KBM-7 (cell line): ENCODE measurements at places on chromosomes 5 and 9.
A peak's percentile ranks its signal among the peaks of the same experiment; 100 is the strongest.

DNA sequence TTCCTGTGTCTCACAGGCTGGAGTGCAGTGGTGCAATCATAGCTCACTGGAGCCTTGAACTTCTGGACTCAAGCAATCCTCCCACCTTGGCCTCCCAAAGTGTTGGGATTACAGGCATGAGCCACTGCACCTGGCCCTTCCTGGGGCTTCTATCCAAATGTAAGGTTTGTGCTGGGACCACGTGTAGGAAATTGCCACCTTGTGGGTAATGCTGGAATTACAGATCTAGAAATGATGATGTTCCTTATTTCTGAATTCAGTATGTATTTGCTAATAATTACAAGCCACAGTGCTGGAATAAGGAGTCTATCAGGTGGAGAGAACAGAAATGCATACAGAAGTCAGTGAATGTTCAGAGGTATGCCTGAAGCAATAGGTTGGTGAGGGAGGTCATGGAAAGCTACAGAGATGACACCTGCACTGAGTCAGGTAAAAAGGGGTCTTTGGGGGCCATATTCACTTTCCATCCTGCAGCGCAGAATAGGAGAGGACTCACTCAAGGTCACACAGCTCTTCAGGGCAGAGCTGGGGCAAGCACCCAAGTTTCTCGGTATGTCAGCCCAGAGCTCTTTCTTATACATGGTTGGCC, 8.8 kb upstream of the IGFBPL1 start:
- DNase-seq: peak; percentile 49

- no peak for DNase-seq
These were observed 415.9 kb downstream of the ARHGEF28 start for GRCh38 chr5:74041913-74042312.

DNA sequence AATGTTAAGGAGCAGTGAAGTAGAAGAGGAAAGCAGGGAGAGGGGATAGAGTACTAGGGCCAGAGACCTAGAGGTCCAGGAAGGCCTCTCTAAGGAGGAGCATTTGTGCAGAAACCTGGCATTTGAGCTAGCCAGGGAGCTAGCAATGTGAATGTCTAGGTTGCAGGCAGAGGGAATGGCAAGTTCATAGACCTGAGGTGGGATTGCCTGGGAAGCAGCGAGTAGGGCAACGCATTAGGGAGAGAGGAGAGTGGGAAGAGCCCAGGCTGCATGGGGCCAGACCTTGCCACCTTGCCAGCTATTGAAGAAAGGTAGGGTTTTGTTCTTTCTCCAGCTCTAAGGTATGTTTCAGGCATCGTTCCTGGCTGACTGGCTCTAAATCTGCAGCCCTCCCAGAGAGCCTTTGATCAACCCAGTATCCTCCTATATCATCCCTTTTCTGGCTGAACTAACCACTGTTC, 54.0 kb downstream of the SLC22A5 start:
- DNase-seq: no peak

DNA sequence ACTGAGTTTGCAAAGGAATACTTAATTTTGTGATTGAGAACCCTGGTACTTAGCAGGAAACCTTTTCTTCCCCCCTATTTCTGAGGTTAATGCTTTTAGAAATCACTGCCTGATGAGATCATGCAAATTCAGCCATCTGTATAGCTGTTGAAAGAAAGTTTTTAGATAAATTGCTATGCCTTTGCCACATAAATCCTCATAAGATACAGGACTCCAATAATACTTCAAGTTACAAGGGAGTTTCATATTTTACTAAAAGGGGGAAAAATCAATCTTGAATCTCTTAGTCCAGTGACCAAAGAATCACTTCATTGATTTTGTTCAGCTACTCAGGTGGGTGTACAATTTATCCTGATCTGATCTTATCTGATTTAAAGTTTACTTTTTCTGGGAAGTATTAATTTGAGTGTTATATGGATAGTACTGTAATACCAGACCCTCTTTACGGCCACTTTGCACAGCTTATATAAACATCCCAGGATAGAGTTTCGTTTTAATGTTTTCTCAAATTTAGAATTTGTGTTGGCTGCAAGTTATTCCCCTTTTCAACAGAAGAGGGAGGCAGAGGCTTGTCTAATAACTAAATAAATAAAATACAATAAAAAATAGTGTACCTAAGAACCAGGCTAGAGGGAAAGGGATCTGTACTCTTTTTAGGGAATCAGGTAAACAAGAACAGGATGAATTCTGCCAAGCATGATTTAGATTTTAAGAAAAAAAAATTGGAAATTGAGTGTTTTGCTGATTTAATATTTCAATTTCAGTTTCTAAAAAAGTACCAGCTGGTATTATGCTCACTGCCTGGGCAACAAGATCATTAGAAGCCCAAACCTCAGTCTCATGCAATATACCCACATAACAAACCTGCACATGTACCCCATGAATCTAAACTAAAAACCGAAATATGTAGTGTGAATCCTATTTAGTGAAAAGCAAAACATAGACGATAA, 69.1 kb downstream of the PSAT1 start:
- DNase-seq: peak; percentile 22

DNA sequence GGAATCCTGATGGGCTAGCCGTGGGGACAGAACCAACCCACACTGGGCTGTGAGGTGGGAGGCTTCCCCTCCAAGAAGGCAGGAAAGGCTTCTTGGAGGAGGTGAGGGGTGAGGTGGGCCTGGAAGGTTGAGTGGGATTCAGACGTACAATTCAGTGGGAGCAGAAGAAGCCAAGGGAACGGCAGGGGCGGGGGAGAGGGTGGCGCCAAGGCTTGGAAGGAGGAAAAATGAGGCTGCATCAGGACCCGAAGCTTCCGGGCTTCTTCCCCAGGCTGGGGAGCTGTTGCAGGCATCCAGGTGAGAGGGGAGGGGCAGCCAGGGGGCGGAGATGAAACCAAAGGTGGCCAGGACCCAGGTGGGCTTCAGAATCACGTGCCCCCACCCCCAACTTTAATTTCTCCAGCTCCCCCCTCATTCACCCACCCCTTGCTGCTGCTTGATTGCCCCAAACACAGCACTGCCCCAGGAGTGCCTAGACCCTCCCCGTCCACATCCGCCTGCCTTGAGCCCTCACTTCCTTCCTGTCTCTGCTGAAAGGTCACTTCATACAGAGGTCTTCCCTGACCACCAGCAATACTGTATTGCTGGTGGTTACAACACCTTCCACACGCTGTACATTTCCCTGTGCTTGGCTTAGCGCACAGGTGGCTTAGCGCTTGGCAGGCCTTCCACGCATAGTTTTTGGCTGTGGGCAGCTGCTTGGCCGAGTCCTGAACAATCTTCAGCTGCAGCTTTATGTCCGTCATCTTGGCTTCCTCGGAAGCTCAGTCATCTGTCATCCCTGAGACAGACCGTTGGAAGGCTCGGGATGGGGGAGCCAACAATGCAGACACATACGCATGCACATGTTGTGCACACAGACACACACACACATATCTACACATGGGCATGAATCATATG, 193.5 kb downstream of the RGS3 start:
- DNase-seq: no peak
